ENCODE measurements at places on chromosomes 16 and 17.

DNA sequence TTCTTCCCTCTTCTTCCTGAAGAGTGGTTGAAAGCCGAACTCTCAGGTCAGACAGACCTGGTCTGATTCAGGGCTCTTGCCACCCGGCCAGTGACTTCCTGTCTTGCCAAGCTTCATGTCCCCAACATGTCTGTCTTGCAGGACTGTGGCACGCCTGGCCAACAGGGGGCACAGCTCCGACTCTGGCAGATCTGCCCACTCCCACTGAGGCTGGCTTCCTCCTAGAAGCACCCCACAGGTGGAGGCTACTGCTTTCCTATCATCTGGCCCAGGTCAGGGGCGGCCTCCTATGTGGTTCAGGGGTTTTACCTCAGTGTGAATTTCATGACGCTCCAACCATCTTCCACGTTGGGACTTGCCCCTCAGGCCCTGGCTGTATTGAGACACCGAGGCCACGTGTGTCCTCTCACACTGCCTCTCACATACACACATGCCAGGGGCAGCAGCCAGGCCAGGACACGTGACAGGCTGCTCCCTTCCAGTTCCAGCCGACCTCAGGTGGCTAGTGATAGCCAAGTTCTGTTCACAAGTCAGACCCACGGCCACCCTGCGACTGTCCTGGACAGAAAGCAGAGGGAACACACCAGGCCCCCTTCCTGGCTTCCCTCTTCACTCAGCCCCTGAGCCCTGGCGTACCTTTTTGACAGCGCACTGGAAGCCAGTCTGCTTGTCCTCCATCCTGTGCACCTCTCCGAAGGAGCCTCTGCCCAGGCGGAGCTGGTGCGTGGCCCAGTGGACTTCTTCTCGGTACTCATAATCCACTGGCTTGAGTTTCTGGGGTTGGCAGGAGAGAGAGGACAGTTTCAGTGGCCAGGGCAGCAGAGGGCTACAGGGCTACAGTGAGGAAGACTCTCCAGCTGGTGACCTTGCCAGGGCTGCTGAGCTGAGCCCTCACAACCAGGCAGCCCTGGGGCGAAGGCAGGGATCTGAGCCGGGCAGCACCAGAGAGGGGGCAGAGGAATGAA is 22.6 kb upstream of the SPATA32 start:
- DNase-seq, result peak; percentile 32

- no peak for DNase-seq
Observed at GRCh38 chr17:65489413-65490155, 71.9 kb downstream of the AXIN2 start.

- no peak for DNase-seq
Observed at GRCh38 chr17:913207-913606, 66.4 kb downstream of the NXN start.

DNA sequence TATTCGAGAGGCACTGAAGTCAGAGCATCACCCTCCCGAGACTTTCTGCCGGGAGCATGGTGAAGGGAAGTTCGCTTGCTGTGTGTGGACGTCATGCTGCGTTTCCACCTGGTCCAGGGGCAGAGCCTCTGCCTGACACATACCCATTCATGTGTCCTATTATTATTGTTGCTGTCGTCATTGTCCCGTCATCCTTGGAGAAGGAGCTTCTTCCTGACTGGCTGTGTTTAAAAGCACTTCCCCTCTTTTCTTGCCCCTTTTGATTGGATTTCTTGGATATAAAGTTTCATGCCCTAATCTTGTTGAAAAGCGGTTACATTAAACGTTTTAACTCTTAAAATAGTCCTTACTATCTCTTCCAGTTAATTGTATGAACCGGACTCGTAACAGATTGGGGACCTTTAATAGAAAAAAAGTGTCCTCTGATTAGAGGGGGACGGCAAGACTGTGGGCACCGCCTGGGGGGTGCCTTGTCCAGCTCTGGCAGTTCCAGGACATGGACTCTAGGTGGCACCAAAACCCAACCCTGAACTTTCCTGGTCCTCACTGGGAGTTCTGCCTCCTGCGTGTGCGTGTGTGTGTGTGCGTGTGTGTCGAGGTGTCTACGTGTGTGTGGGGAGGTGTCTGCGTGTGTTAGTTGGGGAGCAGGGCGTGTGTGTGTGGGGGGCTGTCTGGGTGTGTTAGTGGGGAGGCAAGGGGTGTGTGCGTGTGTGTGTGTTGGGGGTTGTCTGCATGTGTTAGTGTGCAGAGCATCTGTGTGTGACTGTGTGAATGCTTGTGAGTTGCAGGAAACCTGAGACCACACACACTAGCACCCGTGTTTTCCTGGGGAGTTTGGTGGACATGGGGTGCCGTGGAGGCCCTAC is 133.3 kb upstream of the CIBAR2 start:
- peak; percentile 30 for DNase-seq

DNA sequence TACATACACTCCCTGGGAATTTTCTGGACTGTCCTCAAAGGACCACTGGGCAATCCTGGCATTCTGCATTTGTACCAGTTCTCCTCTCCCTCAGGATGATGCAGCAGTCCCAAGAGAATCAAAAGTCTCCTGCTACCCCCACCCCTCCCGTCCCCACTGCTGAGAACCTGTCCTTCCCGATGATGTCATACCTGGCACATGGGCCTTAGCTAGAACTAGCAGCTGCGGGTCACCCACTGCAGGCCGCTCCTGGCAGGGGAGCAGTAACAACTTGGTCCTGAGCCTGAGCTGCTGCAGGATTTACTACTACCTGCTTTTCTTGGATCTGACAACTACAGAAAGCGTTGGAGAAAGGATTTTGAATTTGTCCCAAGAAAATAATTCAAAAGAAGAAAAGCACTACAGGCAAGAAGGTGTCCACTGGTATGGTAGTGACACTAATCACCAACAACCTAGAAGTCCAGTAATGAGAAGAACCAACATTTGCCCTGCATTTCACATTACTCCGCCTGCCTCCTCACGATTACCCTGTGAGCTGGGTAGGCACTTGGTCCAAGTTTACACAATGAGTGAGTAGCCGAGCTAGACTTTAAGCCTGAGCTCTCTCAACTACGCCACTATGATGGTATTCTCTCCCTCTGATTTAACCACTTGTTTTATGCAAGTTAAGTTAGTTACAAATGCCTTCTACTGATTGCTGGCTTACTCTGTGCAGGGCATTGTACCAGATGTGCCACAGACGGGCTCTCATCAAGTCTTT is 55.3 kb upstream of the ETV4 start:
- DNase-seq, result no peak

DNA sequence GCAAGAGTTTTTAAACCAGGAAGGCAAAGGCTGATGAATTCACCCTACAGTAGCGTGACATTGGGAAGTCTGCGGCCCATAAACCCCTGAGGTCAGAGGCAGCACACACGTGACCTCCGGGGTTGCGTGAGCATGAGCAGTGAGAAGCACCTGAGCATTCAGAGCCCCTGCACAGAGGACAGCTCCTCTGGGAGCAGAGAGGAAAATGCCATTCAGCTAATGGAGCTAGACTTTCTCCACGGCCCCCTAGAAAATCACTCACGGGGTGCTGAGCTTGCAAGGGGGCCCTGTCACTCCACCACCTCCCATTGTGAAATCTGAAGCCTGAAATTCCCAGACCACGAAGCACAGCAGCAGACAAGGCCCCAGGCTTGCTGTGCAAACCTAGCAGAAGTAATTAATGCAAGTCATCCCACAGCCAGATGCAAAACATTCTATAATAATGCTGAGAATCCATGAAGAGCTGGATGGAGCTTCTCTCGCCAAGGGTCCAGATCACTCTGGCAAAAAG is 114.9 kb upstream of the RCVRN start:
- no peak for DNase-seq

DNA sequence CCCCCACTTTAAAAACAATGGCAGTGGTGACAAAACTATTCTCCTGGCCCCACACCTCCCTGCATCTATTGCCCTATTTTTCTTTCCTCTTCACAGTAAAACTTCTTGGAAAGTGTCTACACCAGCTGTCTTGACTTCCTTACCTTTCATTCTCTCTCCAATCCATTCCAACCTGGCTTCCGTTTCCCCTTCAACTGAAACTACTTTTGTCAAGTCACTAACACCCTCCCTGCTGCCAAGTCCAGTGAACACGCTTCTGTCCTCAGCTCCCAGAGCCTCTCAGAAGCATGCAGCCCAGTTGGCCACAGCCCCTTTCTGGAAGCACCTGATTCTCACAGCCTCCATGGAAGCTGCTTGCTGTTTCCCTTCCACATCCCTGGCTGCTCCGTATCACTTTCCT is 4.0 kb upstream of the SCN4A start:
- DNase-seq, result no peak

All from activated T-cell treated with anti-CD3 and anti-CD28 coated beads for 1 hour (primary cell).